RPMI7951 (cell line): ENCODE measurements at places on chromosomes 12 and 14.

DNA sequence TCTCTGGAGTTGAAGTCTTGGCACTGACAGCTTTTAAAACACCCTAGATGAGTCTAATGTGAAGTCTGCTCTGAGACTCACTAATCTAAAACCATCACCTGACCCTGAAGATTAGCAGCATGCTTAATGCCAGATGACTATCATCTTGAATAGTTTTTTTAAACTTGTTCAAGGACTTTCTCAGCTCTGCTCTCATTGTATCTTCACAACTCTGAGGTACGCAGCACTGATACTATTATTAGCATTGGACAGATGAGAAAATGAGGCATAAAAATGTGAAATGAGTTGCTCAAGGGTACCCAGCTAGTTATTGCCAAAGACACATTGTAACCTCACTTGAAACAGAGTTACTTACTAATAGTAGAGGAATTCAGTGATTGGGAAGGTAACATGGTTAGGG lies 4.8 kb downstream of the SLC38A1 start:
- DNase-seq: no peak

DNA sequence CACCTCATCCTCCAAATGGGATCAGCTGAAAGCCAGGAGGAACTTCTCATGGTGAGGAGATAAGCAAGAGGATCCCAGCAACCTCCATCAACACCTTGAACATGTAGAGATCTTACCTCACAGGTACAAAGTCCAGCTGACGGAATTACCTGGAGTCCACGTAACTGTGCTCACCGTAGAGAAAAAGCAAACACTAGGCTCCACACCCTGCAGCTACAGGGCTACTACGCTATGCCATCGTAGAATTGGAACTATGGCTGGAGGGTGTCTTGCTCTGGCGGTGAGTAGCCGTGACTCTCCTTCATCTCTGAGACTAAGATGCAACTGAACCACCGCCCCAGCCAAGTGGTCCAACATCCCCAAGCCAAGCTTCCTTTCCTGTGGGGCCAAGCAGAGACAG lies 50.5 kb downstream of the CRY1 start:
- no peak for DNase-seq

GRCh38 chr12:23108957-23109356 lies 484.0 kb downstream of the ETNK1 start:
- DNase-seq: no peak

DNA sequence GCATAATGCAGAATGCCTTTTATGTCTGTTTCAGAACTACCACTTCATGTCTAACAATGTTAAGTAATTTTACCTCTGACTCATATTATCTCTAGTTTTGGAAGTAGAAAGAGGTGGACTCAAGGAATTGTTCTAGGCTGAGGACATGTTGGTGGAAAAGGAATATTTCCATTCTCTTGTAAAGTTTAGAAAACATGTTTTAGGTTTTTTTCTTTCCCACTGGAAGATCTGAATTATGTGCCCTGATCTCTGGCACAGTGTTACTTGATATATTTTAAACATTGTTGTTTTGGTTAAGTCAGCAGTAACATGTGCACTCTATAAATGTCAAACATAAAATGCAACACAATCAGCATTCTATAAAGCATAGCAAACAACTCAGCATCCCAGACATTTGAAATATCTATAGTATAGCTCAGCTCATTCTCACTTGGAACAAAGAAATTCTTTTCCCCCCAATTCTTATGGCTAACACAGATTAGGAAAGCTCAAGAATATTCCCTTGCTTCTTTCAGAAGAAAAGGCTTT lies 202.3 kb downstream of the STXBP6 start:
- no peak for DNase-seq

- no peak for DNase-seq
Measured at GRCh38 chr14:55946231-55946630, 172.0 kb upstream of the PELI2 start.

GRCh38 chr12:111462210-111462769 lies 56.6 kb downstream of the SH2B3 start:
- no peak for DNase-seq

- DNase-seq: peak; percentile 1
Measured at GRCh38 chr12:20415028-20415427, 46.7 kb downstream of the PDE3A start.

DNA sequence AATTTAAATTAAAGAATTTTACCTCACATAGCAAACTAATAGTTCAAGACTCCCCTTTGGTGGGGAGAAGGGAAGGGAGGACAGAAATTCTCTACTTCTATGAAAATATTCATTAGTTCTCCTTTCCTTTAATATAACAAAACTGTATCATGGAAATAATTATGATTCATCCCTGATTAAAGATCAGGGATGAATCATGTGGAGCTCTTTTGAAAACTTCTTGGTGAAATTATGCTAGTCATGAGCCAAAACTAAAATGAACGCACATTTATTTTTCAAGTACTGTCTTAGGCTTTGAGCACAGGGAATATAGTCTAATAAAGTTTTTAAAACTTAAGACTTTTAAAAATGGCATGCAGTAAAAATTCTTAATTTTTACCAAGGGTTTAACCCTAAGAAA lies 17.1 kb downstream of the TMBIM4 start:
- DNase-seq: no peak

DNA sequence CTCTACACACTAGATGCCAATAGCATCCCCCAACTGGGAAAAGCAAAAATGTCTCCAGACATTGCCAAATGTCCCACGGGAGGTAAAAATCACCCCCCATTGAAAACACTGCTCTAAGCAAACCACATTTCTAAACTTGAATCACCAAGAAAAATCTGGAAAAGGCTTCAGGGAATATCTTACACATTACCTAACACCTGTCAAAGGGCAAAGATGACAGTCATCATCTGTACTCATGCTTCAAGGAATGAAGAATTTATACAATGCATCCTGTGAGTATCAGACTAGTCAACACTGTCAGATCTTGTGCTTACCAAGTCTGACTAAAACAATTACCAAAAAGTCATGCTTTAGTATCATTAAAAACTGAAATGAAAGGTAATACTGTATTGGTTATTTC lies 161.6 kb upstream of the SOX5 start:
- no peak for DNase-seq

GRCh38 chr12:63206909-63207308 lies 55.9 kb upstream of the AVPR1A start:
- peak; percentile 25 for DNase-seq

DNA sequence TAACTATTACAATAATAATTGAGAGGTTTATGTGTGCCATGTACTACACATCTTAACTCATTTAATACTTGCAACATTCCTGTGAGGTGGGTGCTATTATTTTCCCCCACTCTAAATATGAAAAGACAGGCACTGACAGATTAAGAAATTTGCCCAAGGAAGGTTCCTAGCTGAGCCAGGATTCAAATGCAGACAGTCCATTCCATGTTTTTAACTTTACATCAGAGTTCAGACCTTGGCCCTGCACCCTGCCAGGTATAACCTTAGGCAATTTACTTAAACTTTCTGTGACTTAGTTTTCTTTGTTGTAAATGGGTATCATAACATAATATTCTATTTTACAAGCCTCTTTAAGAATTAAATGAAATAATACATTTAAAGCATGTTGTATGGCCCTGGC lies 26.6 kb downstream of the RDH12 start:
- no peak for DNase-seq

GRCh38 chr12:45050751-45051571 lies at the start of gene DBX2:
Gene DBX2 (minus strand): TSS chr12:45051099. CDS start chr12:45050927, 172 bp downstream.
- DNase-seq: no peak

GRCh38 chr14:27236601-27237000 lies 638.8 kb upstream of the NOVA1 start:
- DNase-seq: no peak

GRCh38 chr12:56933826-56934625 lies at the start of gene SDR9C7:
Gene SDR9C7 (minus strand): TSS chr12:56934408. CDS start chr12:56934261, 147 bp downstream.
- DNase-seq: no peak

- no peak for DNase-seq
Measured at GRCh38 chr14:50242096-50242495, 10.7 kb upstream of the SOS2 start.
